CD4-positive, alpha-beta T cell treated with Interleukin-12 subunit alpha and Interleukin-12 subunit beta, for 1 hour (primary cell): ENCODE measurements at places on chromosomes 4 and X.

- DNase-seq: no peak
Observed at GRCh38 chr4:150543042-150543441, 38.9 kb upstream of the MAB21L2 start.

GRCh38 chr4:84529169-84529751, 30.2 kb upstream of the NKX6-1 start:
- DNase-seq: peak; percentile 17

DNA sequence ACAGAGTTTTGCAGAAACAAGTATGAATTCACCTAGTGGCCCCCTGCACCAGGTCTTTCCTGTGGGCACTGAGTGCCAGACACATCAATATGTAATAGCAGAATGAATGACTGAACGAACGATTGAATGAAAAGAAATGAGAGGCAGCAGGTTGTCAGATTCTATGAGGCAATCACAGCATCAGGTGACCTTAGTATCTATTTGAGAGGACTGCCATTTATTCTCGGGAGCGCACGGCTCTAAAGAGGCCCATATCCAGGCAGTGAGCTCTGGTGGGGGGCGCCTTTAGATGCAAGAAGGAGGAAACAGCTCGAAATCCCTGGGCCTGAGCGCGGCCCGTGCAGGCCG, 528 bp upstream of the SLC25A4 start:
- peak; percentile 4 for DNase-seq

DNA sequence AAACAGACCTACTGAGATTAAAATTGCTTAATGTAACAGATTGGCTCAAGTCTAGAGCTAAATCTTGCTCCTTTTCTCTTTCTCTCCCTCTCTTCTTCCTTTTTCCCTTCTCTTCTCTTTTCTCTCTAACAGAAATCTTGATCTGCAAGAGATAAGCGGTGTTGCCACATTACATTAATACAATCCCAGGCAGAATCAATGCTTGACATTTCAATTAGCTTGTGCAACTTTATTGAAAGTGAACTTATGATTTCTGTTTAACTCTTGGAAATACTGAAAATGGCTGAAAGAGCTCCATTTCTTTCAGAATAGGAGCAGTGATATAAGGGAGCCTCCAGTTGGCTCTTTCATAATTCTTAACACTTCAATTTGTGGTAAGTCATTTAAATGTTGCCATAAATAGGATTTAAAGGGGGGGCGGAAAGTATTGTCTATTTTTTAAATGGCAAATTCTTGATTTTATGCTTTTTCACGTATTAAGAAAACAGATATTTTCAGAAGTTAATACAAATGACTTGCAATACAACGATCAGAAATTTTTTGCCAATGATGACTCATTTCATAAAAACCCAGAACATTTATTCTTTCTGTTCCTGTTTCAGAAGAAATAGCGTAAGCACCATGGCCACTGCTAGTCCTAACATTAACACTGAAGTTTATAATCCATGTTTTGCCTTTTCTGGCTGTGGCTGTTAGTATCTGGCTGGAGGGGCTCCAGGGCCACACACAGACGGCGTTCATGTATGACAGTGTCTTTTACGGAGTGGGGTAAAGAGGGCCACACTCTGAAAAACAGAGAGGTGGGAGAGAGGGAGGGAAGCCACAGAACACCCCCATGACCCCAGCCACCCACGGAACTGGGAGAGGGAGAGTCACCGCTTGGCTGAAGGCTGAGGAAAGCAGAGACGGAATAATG, 115.7 kb upstream of the FAT1 start:
- DNase-seq: no peak

DNA sequence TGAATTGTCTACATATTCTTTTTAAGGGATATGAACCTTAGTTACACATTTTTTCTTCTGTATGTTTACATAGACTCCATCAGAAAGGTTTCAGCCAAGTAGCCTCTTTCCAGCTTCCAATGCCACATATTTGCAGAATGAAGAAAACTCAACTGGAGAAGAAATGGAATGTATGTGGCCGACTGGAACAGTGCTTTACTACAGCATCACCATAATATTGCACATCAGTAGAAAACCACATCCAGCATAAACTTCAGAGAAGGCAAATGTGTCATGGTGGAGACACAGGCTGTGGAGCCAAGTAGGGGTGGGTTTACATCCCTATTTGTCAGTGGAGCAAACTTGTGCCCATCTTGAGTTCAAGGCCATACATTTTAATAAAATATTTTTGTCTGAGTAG, 204.8 kb upstream of the LDB2 start:
- no peak for DNase-seq

DNA sequence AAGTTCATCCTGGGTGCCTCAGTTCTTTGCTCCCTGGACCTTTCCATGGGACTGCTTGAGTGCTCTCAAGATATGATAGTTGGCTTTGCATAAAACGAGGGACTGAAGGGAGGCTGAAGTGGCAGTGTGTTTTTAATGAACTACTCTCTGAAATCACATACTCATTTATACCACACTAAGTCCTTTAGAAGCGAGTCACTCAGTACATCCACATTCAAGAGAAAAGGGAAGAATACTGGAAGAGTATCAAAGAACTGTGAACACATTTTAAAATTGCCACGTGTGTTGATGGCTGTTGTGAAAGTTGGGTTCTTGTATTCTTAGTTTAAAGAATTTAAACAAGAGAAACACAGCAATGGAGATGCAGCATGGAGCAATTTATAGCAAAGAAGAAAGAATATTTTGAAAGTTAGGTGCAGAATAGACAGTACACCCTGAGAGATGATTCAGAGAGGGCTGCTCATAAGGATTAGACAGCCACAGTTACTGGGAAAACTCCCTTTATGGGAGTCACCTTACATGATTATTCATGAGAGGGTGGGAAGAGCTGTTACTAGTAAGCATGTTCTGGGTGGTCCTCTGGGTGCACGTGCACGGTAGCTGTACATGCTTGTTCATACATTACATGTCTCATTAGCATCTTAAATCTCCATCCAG, 380.7 kb downstream of the ADGRL3 start:
- DNase-seq: no peak

DNA sequence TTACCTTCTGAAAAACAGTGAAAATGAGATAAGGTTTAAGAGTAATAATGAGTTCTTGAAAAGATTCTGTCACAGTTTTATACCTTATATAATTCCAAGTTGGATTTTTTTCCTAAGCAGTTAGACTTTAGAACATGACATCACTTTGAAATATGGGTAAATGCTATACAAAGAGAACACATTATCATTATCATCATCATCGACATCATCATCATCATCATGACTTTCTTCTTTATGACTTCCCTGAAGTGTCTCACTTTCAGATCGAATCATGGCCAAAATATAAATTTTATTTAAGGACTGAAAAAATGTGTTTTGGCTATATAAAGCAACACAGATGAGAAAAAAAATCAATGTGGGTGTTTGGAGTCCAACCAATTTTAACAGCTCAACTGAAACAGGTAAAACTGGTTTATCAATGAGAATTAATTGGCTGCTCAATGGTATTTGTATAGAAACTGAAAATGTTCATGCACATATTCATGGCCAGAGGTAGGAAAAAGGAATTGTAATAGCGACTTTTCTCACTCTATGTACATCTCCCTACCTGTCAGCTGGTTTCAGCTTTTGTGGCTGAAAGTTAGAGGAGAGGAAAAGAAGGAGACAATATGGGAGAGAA, 243.1 kb upstream of the GPC4 start:
- no peak for DNase-seq

DNA sequence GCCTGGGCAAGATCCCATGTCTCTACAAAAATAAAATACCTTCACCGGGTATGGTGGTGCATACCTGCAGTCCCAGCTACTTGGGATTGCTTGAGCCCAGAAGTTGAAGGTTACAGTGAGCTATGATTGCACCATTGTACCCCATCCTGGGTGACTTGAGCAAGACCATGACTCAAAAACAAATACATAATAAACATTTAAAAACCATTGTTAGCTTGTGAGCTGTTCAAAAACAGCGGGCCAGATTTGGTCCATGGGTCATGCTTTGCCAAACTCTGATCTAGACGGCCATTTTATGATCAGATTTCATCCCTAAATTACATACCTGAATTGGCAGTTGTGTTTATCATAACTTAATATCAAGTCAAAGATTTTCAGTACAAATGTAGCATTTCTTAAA, 76.0 kb upstream of the GPM6B start:
- no peak for DNase-seq

DNA sequence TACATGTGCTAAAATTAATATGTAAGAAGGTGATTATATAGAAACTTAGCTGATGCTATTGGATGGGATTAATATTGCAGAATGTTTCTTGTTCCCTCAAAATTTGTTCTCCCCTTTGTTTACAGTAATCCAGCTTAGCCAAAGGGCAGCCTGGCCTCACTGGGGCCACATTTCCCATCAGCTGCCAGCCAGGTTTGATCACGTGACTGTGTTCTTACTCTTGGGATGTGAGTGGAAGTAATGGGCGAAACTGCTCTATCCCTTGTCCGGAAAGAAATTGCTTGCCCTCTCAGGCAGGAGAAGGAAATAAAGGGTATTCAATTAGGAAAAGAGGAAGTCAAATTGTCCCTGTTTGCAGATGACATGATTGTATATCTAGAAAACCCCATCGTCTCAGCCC, 44.1 kb upstream of the FAT1 start:
- DNase-seq: no peak

DNA sequence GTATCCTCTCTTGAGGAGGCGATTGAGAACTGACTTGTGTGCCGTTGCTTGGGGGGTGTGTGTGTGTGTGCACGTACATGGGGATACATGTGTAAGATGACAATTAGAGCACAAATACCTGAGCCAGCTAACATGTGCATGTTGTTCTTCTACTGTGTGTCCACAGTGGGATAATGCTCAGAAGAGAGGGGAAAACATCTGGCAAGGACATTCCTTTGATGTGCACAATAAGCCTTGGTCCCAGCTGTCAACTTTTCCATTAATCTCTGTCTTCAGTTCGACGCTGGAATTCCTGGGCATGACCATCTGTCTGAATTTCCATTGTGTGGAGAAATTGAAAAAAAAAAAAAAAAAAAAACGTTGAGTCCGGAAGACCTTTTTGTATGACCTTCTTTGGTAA, 592.0 kb upstream of the GALNTL6 start:
- no peak for DNase-seq

- no peak for DNase-seq
Observed at GRCh38 chr4:76803522-76803921, 94.4 kb downstream of the SOWAHB start.

DNA sequence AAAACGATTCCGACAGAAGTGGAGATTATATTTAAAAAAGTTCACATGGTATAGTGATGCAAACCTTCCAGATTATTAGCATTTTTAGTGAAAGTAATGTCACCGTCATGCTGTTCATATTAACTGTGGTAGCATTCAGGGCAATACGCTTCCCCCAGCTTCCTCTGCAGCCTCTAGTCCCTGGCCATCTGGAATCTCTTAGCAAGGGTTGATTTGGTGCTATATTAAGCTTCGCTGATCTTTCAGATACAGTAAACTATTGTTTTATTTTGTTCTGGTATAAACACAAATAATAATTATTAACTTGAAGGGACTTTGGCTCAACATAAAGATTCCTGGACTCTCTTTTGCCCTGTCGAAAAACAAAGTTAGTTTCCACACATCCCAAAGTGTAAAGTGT, 1080.5 kb upstream of the TENM3 start:
- no peak for DNase-seq

DNA sequence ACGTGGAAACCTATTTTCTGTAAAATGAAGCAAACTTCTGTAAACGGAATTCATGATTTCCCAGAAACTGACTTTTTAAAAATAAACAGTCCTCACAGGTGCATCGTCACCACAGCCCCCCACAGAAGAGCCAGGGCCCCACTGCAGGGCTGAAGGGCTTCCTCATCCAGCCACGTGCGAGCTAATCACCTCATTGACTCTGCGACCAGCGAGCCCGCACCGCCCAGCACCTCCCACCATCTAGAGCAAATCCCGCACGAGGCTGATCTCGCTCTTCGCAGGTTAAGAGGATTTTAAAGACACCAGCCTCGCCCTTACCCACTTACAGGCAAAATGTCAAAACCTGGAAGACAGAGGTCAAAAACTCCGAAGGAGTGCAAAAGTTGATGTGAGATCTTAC, 14.8 kb downstream of the PPP2R3B start:
- DNase-seq: no peak

DNA sequence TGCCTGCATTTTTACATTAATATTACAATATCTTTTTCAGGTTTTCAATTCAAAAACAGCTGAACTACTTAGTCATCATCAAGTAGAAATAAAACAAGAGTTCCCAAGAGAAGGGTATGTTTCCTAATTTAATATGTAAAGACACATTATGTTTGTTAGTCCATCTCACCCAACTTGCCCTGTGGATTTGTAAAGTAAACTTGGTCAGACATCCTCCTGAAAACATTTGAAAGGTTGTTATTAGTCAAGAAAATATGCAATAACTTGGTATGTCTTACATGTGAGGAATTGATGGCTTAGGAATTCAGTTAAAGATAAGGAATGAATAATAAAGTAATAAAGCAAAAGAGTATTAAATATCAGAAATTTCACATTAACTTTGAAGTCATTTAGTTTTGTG, 12.2 kb downstream of the GK start:
- DNase-seq: no peak

DNA sequence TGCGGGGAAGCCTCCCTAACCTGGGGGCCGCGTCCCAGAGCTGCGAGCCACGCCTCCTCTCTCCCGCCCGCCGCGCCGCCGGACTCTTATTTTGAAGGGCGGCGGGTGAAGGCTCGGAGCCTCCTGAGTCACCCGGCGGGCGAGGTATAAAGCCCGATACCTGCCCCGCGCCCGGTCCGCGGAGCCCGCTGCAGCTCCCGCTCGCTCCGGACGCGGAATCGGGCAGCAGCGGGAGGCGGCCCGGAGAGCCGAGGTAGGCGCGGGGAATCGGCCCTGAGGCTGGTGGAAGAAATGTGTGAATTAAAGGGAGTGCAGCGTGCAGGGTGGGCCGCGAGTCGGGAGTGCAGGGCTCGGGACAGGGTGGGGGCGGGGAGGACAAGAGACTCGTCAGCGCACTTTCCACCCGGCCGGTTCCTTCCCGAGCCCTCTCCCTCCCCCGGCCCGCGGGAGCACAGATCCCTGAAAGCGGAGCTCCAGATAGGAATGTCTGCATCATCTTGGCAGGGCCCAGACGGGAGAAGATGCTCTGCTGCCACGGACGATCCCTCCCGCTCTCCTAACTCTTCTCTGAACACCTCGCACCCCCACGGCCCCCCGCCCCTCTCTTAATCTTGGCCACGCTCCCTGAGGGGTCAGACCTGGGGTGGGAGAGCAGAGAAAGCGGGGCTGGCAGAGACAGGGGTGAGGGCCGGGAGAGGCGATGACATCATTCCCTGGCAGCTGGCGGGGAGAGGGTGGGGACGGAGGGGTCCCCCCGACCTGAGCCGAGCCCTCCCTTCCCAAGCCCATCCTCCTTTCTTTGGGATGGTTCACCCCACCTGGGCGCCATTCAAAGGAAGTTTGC, 177.9 kb downstream of the CBR4 start:
- peak; percentile 45 for DNase-seq
